ENCODE measurements at places on chromosomes 6 and 20.
A peak's percentile ranks its signal among the peaks of the same experiment; 100 is the strongest.

DNA sequence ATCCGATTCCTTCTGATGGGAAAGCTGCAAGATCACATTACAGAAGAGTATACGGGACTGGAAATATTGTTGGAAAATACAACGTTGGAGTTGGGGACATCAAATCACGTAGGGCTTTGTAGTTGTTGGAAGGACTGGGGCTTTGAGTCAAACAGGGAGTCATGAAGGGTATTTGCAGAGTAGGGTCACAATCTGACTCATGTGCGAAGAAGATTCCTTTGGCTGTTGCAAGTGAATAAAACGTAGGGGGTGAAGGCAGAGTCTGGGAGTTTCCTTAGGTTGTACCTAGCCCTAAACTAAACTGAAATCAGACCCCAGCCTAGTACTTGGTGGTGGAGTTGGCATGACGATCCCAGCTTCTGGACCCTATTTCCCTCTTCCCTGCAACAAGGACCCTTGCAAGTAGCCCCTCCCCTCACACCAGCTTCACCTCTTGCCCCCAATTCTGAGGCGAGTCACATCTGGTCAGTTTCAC, 32.3 kb downstream of the SNX5 start:
- no peak for DNase-seq

- no peak for DNase-seq
These were observed 37.0 kb upstream of the QKI start for GRCh38 chr6:163377561-163377960.

- DNase-seq, result no peak
These were observed 99.3 kb downstream of the BMP2 start for GRCh38 chr20:6866741-6867140.

DNA sequence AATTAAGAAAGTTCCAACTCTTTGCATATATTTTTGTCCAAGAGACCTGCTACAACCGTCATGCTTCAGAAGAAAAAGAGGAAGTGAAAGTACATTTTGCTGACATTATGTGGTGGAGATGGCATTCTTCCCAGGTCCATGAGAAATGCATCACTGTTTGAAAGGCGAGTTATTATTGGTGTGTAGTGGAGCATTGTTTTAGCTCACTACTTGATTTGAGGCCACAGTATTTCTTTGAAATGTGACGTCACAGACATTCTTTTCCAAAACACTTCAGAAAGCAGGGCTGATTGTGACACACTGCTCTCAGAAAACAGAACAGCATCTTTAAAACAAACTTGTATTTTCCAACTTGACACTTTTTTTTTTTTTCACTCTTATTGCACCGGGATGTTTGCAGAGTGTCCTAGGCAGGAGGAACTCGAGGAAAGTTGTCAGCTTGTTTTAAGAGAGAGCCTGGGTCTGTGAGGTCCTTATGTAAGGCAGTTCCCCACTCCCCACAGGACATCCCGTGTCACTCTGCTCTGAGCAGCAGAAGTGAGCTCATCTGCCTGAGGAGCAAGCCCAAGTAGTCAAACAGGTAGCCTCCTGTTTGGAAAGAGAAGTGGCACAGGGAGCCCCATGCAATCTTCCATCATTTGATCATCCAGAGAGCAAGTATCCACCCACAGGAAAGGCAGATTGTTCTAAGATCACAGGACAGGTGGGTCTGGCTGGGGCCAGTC, 1.1 kb downstream of the SPTLC3 start:
- DNase-seq, result peak; percentile 86

DNA sequence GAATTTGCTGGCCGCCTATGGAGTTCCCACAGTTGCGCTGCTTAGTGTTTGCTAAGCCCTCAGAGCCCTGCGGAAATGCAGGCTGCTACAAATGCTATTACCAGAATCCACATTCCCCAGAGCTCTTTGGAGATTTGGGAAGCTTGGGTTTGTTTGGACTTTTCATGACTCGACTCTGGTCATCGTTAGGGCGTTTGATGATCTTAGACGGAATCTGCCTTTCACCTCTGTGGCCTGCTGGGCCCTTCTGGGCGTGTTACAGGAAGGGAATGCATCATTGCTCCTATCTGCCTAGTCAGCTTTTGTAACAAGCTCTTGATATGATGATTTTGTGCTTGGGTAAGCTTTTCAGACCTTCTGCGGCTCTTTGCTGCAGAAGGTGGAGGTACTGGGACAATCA, 50.8 kb downstream of the EYA2 start:
- DNase-seq, result peak; percentile 9

GRCh38 chr6:57173056-57173885, 1.1 kb downstream of the BAG2 start:
- peak; percentile 53 for DNase-seq

GRCh38 chr6:47161176-47161687, 119.1 kb upstream of the ADGRF1 start:
- peak; percentile 96 for DNase-seq

DNA sequence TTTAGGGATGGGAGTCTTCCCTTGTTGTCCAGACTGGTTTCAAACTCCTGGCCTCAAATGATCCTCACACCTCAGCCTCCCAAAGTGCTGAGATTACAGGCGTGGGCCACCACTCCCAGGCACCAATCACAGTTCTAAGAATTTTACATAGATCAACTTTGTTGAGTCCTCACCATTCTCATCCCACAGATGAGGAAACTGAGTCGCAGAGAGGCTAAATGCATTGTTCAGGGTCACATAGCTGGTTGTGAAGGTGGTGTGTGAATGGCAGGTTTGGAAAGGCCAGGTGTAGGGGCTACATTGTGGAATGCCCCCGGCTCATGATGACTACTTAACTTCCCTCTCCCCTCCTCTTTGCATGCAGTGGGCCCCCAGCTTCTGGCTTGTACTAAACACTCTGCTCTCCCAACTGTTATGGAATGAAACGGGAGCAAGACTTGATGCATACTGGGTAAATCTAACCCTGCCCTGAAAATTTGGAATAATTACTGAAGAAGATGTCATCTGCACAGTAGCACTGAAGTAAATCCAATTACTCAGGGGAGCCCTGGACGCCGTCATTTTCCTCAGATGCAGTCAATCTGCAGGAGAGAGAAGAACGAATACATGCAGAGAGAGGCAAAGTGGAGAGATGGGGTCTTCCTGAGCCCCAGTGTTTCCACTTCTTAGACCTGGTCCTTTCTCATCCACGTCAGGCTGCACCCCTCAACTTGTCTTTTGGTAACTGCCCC, 102.3 kb upstream of the ZNF217 start:
- DNase-seq, result no peak

- no peak for DNase-seq
These were observed 236.2 kb downstream of the GRM1 start for GRCh38 chr6:146265056-146265455.

DNA sequence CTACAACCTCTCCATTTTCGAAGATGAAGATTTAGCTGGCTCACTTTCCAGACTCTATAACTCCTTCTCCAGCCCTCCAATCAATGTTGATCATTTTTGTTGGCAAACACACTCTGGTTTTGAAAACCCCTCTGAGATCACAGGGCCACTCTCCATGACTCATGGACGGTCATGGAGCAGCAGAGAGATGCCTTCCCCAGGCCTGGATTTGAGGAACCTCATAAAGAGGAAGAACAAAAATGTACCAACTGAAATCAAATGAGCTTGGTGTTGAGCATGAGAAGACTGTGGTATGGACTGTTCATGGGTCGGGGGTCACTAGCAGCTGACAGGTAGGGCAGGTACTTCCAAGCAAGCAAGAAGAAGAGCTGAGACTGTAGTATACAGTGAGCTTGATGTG, 112.8 kb upstream of the INSM1 start:
- no peak for DNase-seq

- no peak for DNase-seq
These were observed 196.9 kb downstream of the LRFN2 start for GRCh38 chr6:40390144-40390800.

DNA sequence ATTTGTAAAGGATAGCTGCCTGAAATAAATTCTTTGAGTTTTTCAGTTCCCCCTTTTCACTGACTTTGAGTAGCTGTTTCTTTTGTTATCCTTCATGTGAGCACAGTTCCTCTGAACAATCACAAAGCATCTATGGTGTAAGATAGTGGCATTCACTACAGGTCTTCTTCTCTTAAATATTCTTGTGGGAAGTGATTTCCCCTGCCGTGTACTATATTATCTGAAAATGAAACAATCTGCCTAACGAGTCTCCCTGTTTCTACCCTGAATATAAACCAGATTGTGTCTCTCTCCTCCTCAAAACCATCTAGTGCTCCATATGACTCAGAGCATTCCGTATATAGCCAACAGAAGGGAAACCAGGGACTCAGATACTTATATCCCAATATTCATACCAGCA, 380.1 kb upstream of the SOX4 start:
- DNase-seq, result no peak

DNA sequence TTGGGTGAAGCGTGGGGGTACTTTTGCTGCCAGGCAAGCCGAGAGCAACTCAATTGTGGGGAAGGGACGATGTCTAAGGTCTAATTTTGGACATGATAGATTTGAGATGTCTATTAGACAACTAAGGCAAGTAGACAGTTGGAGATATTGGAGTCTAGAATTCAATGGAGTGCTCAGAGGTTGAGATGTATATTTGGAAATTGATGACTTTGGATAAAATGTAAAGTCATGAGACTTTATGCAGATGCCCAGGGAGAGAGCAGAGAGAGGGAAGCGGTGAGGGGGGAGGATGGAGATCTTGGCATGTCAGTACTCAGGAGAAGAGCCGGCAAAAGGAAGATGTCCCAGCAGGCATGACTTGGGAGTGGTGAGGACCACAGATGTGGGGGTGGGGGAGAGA, 6.9 kb downstream of the MYLK2 start:
- DNase-seq, result no peak

DNA sequence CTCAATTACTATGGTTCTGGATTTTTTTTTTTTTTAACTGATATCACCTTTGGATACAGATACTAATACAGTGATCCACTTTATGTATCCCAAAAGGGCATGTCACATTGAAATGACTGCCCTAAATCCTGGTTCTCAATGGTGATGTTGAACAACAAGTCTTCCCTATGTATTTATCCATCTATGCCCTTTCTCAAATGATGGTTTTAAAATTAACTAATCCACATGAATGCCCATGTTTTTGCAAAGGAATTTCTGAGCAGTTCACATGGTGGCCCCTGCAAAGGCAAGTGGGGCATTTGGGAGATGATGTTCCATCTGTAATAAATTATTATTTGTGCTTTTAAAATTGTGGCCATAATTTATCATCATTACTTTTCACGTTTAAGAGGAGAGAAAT, 2.7 kb downstream of the ADGRB3 start:
- DNase-seq, result no peak

- no peak for DNase-seq
These were observed 101.5 kb downstream of the LCA5 start for GRCh38 chr6:79435746-79436145.

DNA sequence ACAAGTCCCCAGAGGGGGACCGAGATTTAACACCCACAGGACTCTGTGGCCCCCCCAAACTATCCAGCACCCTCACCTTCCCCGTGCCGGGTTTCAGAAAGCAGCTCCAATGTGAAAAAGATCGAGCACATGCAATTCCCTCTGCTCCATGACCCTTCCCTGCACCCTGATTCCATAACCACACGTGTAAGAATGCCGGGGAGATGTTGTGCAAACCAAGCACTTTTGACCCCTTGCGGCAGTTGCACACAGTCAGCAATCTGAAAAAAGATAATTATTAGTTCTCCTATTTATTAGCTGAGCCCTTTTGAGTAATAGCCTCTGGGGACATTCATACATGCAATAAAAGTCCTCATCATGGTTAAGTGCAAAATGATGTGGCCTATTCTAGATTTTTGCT, 13.0 kb downstream of the FOXQ1 start:
- DNase-seq, result peak; percentile 66

DNA sequence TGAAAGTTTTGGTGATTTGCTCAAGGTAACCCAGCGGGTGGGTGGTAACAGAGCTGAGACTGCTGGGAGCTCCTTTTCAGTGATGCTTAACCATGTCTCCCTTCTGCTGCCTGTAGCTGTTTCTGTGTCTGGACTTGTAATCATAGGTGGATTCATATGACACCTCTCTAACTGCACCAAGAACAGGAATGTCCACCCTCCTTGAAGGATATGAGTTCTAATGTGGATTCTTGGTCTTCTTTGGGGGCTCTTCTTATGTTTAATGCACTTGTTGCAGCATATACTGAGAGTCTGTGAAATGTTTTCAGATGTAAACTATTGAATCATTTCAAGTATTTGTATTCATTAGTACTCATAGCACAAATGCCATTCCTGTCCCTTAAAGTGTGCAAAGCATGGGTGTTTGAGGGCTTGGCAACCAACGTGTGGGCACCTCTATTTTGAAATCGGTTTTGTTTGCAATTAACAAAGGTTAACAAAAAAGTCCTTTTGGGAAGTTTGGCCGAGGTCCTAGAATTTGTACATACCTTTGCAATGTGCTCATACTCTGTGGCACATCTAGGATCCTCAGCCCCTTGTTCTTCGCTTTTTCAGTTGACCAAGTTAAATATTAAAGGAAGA, 138.0 kb downstream of the SOX4 start:
- DNase-seq, result peak; percentile 77

- no peak for DNase-seq
These were observed 20.6 kb downstream of the NHLRC1 start for GRCh38 chr6:18101873-18102272.

DNA sequence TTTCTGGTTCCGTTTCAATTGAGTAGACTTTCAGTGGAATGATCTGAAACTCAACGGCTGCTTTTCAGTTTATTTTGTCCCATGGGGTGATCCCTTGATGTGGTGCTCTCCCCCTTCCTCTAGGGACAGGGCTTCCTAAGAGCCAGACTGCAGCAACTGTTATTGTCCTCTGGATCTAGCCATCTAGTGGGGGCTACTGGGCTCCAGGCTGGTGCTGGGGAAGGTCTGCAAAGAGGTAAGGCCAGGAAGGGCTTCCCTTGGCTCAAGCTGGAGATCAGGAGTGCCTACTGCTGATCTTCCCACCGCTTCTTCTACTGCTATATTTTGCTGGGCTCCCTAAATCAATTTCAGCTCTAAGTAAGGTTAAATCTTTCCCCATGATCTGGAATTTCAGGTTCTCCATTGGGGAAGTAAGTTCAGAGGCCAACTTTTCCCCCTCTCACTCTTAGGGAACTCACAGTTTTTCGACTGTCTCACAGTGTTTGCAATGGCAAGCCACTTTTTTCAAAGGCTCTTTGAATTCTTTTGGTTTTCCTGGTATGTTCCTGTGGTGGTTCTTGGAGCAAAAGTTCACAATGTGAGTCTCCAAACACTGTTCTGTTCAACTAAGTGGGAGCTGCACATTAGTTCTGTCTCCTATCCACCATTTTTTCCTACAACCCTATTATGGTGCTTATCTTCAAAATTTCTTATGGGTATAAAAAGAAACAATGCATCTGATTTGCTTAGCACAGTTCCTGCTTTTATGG, 286.2 kb upstream of the EXOC2 start:
- DNase-seq, result no peak

DNA sequence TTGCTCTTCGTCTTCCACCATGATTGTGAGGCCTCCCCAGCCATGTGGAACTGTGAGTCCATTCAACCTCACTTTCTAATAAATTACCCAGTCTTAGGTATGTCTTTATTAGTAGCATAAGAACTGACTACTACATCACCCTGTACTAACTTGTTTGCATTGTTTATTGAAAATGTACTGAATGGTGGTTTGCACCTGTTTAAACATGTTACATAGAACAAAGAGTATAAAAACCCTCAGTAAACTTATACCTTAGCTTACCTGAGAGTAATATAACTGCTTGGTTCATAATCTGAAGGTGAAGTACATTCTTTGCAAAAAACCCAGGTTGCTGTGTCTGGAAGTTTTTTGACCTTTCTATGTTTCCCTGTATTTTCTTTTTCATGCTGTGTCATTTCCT, 777.8 kb downstream of the TBC1D32 start:
- no peak for DNase-seq

Measured in PC-3 (cell line).